ENCODE measurements at places on chromosomes 2 and 18.

- no peak for ATAC-seq
Measured at GRCh38 chr2:202064171-202064880, 8.7 kb upstream of the KIAA2012 start.

GRCh38 chr2:33130054-33130447, 183.3 kb downstream of the LTBP1 start:
- no peak for ATAC-seq

- no peak for ATAC-seq
Measured at GRCh38 chr2:229835596-229836283, 86.1 kb downstream of the TRIP12 start.

GRCh38 chr2:28716265-28716865, 35.3 kb upstream of the PPP1CB start:
- peak; percentile 84 for ATAC-seq

- ATAC-seq = peak; percentile 57
Measured at GRCh38 chr2:96987301-96987909, 1.0 kb upstream of the FAM178B start.

GRCh38 chr2:113930448-113930847, 40.6 kb downstream of the ACTR3 start:
- no peak for ATAC-seq

All from stimulated activated memory B cell treated with anti-CD40 and anti-IgM and Interleukin-4, amounts not matched to agents 10 μg/mL and 1 μg/mL and 100 μg/mL, for 72 hours (primary cell).